ENCODE measurements at places on chromosomes 2 and 18. TPM values are rescaled to one million over a fixed set of nuclear protein-coding genes. Genes with fewer than 3 reads are reported as not detected.

Gene SPR
- total RNA-seq, result 22.4 TPM

Gene PFN4
- total RNA-seq, result not detected

Gene DUSP19
- total RNA-seq, result 8.1 TPM

- H3K4me3 ChIP-seq, result no peak overlapping the region
- peak overlapping the region; percentile 4 for H3K27ac ChIP-seq
- no peaks in the 10 kb centered on the region for H3K27me3 ChIP-seq
- H3K36me3 ChIP-seq, result peaks cover 7% of the 10 kb centered on the region
Measured at GRCh38 chr2:86035883-86036668, 69.6 kb downstream of the POLR1A start.

GRCh38 chr2:10863837-10864236 is 47.9 kb upstream of the KCNF1 start:
- H3K27me3 ChIP-seq, result peaks cover 2% of the 10 kb centered on the region
- no peak overlapping the region for H3K4me3 ChIP-seq
- no peak overlapping the region for H3K27ac ChIP-seq
- no peaks in the 10 kb centered on the region for H3K36me3 ChIP-seq
- peak; percentile 69 for DNase-seq

GRCh38 chr2:111663471-111664274 is 220.3 kb downstream of the ANAPC1 start:
- no peak for DNase-seq
- no peaks in the 10 kb centered on the region for H3K36me3 ChIP-seq
- H3K27me3 ChIP-seq, result no peaks in the 10 kb centered on the region
- H3K27ac ChIP-seq, result no peak overlapping the region

DNA sequence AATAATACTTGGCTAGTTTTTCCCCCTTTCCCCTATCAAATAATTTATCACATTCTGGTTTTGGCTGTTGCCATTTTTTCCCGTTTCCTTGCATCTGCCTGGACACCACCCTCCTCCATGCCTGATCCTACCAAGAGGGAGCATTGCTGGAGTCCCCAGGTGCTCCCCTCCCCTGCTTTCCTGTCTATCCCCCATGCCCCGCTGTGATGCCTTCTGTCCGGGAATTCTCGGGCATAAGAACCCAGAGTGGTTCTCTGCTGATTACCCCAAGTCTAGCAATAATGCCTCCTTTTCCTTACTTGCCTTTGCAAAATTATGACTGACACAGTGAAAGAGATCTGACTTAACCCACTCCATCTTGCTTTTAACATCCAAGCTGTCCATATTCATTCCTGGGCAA is 248.0 kb upstream of the PXDN start:
- H3K4me3 ChIP-seq, result no peak overlapping the region
- no peak for DNase-seq
- no peaks in the 10 kb centered on the region for H3K36me3 ChIP-seq
- no peaks in the 10 kb centered on the region for H3K27me3 ChIP-seq
- no peak overlapping the region for H3K27ac ChIP-seq
